Stimulated activated CD4-positive, alpha-beta T cell treated with anti-CD3 and anti-CD28 coated beads, Interleukin-15, amount 100 ng/mL, for 1 hour (primary cell): ENCODE measurements at places on chromosomes 2 and 18.
A peak's percentile ranks its signal among the peaks of the same experiment; 100 is the strongest.

DNA sequence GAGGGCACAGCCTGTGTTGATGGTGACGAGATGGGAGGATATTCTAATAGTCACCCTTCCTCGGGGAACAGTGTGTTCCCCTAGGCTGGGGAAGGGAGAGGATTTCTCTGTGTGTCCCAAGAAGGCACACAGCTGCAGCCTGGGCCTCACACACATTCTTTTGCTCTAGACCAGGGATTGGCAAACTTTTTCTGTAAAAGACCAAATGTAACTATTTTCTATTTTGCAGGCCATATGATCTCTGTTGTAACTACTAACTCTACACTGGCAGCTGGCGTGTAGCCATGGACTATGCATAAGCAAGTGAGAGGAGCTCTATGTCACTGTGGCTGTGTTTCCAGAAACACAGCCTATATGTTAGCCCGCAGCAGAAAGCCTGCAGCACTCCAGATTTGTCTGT lies 65.8 kb downstream of the ARHGAP28 start:
- DNase-seq, result no peak

- no peak for DNase-seq
Measured at GRCh38 chr2:241777170-241777685, 606 bp downstream of the GAL3ST2 start.

GRCh38 chr18:37403100-37403781 lies 162.4 kb downstream of the CELF4 start:
- DNase-seq, result no peak

GRCh38 chr18:45880876-45881558 lies 55.5 kb downstream of the SIGLEC15 start:
- DNase-seq, result no peak

DNA sequence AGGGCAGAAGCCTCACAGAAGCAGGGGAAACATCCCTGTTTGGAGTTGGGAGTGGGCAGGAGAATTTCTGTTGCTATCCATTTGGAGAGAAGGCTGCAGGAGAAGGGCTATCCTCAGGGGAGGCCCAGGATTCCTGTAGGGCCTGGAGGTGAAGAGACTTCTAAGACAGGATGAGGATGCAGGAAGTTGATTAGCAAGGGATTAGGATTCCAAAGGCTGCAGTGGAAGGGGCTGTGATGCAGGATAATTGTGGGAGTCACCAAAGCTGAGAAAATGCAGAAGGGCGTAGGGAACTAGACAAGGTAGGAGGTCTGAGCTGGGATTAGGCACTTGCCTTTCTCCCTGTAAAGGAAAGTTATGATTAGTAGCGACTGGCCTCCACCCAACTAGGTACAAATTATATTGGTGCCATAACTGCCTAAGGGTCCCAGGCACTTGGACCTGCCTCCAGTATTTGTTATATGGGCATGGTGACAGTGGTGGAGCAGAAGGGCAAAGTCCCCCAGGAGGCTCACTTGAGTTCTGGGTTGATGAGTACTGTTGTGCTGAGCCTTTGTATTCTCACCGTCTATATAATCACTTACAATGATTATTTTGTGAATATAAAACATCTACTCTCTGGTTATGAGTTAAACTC lies 96.4 kb upstream of the MSTN start:
- no peak for DNase-seq

- no peak for DNase-seq
Measured at GRCh38 chr2:9673914-9674481, 43.2 kb upstream of the YWHAQ start.

DNA sequence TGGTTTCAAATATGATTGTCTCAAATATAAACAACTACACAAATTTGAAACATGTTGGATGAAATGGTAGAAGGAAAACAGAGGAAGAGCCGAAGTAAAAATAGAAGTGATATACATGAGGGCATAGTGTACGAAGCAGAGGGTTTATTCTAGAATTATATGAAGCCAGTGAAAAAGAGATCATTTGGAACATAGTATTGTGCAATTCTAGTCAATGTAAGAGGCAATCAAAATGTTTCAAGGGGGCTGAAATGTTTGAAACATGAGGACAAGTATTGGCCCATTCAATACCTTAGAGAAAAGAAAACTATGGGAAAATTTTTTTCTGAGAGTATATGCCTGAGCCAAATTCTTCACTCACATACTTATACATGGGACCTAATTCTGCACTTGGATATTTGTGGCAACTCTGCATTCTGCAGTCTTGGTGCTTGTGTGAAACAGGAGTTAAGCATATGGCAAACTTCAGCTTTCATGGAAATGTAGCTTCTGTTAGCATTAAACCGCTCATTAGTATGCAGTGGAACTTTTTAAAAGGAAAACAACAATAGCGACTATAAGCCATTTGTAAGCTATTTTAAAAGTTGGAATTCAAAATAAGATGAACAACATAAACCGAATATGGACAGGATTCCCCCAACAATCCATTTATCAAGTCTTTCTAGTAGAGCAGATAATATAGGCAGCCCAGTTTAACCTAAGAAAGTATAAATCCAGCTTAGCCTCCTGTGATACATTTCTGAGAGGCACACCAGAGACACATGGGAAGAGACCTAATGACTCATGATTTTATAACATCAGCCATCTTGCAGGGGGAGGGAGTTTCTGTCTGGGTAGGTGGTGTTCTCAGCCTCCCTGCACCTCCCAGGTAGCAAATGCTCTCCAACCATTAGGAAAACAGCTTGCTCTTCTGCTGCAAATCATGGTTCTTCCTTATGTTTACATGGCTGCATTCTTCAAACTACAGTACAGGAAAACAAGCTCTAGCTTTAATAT lies 197.8 kb downstream of the PAX3 start:
- no peak for DNase-seq

GRCh38 chr18:54284981-54285785 lies 15.9 kb downstream of the POLI start:
- peak; percentile 32 for DNase-seq

- DNase-seq, result peak; percentile 25
Measured at GRCh38 chr2:218962859-218963492, 3.5 kb downstream of the CDK5R2 start.

- no peak for DNase-seq
Measured at GRCh38 chr2:113081488-113082210, 13.9 kb downstream of the IL1F10 start.

DNA sequence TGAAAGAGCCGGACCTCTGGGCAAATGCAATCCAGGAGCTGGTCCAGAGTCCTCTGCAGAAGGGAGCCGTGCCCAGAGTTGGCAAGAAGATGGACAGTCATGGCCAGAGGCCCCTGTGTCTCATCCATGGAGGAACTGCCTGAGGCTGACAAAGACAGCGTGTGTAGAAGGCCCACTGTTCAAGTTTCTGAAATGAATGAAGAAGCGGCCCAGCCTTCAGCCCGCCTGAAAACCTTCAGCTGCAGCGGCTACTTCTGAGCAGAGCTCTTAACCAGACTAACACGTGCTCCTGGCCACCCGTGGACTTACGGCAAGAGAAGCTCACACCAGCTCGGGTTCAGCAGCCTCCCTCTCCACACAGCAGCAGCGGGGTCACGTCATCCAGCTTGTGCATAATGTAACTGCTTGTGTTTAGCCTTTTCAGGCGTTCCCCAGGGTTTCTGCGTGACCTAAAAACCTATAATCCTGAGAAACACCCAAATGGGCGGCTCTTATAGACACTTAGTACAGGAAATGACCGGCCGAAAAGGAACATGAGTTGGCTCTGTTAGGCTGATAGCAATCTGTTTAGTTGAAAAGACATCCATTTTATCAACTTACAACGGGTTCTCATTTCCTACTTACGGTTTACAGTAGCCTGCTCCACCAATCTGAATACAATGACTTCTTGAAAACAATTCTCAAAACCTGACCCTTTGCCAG lies at the start of gene FAM124B:
Gene FAM124B, minus strand, starts transcription at position 467 of the 702 bp plus-strand sequence. Its CDS starts 339 bp downstream, at position 128.
- peak; percentile 5 for DNase-seq

DNA sequence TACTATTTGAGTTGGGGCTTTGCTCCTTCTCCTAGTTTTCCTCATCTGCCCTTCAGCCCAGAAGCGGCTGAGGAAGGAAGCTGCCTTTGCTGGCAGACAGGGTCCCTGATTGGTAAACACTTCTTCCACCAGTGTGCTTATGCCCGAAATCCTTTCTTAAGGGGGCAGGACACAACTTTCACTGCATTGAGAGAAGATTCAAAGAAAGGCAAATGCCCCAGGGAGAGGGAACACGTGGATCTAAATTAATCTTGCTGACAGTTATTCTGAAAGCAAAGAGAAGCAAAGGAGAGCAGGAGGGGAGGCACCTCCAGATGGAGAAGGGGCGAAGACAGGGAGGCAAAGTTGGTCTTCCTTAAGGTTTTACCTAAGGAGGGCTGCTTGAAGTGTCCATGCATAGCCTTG lies 92.1 kb upstream of the EFEMP1 start:
- DNase-seq, result no peak

GRCh38 chr18:10401521-10401920 lies 52.9 kb upstream of the APCDD1 start:
- no peak for DNase-seq

DNA sequence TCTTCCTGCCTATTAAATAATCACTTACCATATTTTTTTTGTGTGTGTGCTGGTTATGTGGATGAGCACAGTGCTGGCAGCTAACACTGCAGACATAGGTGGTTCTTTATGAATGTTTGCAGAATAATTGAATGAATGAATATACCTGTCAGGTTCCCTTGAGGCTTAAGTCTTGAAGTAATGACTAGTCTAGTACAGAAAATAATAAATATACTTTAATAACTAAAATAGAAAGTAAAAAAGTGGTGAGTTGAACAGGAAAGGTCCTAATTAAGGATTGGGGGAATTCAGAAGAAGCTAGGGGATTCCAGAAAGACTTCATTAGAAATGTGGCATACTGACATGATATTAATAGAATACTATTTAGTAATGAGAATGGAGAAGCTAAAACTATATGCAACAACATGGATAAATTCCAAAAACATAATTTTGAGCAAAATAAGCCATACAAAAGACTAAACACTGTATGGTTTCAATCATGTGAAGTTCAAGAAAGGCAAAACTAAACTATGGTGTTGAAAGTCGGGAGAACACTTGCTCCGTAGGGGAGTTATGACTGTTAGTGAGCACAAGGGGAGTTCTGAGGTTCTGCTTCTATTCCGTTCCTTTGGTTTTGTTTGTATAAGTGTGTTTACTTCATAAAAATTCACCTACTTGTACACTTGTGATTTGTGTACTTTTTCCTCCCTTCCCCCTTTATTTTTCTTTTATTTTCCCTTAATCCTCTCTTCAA lies 464.6 kb downstream of the MTX2 start:
- DNase-seq, result no peak

DNA sequence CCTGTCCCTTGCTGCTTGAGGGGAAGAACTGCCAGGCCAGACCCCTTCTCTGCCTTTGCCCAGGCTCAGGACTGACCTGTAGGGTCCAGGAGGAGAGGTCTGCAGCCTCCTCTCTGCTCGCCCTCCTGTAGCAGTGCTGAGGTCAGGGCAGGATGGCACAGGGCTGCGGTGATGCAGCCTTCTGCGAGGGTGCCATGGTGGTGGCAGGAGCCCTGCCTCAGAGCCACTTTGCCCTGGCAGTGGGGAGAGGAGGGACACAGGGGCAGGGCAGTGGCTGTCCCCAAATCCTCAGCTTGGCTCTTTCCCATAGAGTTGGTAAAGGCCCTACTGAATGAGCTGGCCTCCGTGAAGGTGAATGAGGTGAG lies 884 bp downstream of the PROM2 start:
- no peak for DNase-seq

DNA sequence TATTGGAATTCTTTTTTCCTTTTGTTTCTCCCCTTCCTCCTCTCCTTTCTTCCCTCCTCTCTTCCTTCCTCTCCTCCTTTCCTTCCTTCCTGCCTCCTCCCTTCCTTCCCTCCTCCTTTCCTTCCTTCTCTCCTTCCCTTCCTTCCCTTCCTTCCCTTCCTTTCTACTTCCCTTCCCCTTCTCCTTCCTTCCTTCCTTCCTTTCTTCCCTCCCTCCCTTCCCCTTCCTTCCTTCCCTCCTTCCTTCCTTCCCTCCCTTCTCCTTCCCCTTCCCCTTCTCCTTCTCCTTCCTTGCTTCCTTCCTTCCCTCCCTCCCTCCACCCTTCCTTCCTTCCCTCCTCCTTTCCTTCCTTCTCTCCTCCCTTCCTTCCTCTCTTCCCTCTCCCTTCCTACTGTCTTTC lies 431.0 kb upstream of the MEIS1 start:
- no peak for DNase-seq

- DNase-seq, result no peak
Measured at GRCh38 chr2:111219285-111219684, 98.6 kb downstream of the BCL2L11 start.

- DNase-seq, result no peak
Measured at GRCh38 chr2:167582619-167583018, 664.8 kb downstream of the STK39 start.

DNA sequence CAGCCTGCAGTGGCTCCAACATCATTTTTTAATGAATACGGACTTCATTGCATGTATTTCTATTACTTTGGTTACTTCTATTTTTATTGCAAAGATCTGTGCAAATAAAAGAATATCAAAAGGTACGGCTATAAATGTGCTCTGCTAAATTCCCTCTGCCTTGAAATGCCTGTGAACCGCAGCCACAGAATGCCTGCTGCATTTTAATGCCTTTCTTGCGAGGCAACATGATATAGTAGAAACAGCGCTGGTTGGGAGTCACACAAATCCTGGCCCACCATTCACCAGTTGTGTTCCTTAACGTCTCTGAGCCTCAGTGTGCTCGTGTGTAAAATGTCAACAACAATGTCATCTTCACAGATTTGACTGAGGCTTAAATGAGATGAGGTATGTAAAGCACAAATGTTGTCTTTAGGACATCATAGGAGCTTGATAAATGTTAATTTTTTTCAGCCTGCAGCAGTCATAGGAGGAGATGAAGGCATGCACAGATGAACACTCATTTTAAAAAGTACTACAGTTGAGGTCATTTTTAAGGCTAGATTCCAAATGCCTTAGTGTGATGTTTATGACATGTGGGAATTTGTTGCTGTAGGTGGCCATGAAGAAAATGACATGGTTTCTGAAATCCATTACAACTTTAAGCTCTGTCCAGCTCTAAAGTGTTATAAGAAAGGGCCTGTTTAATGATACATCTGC lies 187.6 kb upstream of the NRP2 start:
- no peak for DNase-seq

DNA sequence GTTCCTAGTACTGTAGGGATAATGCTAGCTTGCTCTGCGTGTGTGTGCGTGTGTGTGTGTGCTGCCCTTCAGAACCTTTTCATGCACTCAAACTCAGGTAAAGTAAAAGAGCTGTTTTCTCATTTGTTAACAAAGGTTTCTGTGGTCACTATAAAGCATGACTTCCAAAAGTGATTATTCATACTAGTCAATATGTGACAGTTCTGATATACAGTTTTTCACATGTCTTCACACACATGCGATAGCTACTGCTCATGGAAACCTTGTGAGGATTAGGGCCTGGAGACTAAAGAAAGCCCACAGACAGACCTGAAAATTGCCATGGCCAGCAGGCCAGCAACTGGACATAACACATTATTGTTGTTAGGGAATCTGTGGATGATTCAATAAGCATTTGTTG lies 56.9 kb upstream of the NEMP2 start:
- no peak for DNase-seq
